CD4-positive, alpha-beta T cell treated with Interferon gamma for 1 hour (primary cell): ENCODE measurements at places on chromosomes 7 and 10.
A peak's percentile ranks its signal among the peaks of the same experiment; 100 is the strongest.

- no peak for DNase-seq
These were observed 22.1 kb downstream of the CYP17A1 start for GRCh38 chr10:102814873-102815661.

GRCh38 chr10:69362471-69362954 lies 54.2 kb downstream of the TACR2 start:
- no peak for DNase-seq

GRCh38 chr10:1401071-1401965 lies 336.0 kb downstream of the ADARB2 start:
- DNase-seq = no peak

DNA sequence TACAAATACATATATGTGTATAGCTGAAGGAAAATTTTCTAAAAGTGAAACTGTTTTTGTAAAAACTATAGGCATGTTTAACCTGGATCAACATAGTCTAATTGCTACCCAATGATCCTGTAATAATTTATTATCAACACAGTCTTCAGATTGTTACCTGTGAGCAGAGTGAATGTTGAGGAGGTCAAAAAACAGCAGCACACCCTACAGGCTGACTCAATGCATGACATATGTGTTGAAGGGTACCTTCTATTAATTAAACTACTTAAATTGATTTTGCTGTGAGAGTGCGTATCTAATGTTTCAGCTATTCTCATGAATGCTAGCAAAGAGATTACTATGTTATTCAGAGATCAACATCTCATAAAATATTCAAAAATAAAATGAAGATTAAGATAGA lies 411.4 kb downstream of the TNS3 start:
- DNase-seq = no peak

DNA sequence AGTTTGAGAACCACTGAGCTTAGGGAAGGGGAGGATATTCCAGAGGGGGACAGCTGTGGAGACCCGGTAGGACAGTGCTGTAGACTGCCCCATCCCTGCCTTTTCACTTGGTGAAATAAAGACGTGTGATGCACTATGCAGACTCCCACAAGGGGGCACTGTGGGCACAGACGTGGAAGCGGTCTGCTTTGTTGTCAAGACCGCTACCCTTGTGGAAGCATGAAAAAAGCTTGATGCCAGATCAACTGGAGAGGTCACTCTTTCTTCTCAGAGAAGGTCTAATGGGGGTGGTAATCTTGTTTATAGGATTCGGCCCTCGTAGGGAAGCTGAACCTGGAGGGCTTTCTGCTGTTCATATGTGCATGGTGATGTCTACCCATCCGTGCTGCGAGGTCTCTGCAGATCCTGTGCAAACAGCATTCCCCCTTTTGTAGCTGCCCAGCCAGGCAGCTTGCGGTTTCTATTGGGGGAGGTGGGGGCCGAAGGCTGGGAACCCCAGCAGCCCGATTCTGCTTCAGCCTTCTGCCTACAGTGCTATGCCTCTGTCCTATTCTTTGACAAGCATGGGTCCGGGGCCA lies 13.7 kb downstream of the RPS24 start:
- DNase-seq = peak; percentile 68

GRCh38 chr10:130193493-130194193 lies 57.5 kb downstream of the GLRX3 start:
- no peak for DNase-seq

GRCh38 chr10:61890430-61890829 lies 11.1 kb upstream of the ARID5B start:
- no peak for DNase-seq
